ENCODE measurements at places on chromosomes 5 and 9.
A peak's percentile ranks its signal among the peaks of the same experiment; 100 is the strongest.

DNA sequence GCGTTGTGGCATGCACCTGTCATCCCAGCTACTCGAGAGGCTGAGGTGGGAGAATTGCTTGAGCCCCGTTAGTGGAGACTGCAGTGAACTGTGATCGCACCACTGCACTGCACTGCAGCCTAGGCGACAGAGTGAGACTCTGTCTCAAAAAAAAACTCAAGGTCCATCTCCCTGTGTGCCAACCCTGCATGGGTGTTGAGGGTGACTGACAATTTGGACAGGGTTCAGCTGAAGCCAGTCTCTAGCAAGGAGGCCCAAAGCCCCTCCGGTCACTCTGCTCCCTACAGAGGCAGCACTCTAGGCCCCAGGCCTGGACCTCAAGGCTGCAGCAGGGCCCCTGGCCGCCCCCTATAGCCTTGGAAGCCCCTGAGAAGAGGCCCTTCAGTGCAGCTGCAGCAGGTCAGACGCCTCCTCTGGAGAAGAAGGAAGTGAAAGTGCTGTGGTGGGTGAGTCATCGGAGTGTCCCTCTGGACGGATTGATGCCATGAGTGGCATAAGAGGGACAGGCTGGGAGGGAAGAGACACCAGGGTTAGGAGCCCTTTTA is 39.2 kb upstream of the NEK6 start:
- DNase-seq = peak; percentile 30

- DNase-seq = peak; percentile 94
Measured at GRCh38 chr9:124259158-124259808, 1.5 kb downstream of the NEK6 start.

- no peak for DNase-seq
Measured at GRCh38 chr9:131986576-131986975, 93.1 kb downstream of the MED27 start.

DNA sequence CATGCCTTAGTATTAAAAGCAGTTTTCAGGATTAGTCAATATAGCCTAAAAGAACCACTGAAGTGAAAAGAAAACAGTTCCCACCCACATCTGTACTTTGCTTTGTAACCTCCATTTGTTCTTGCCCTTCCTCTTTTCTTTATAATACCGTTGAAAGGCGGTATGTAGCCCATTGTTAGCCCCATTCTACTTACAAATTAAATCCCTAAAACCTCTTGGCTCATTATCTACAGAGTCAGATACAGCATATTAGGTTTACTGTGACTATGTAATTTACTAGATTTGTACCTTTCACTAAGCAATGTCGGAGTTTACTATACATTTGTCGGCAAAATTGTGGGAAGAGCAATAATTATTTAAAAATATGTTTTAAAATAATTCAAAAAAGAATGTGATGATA is 17.3 kb downstream of the ALDH1A1 start:
- DNase-seq = no peak

GRCh38 chr9:94900222-94901018 is 173.9 kb downstream of the AOPEP start:
- peak; percentile 97 for DNase-seq

DNA sequence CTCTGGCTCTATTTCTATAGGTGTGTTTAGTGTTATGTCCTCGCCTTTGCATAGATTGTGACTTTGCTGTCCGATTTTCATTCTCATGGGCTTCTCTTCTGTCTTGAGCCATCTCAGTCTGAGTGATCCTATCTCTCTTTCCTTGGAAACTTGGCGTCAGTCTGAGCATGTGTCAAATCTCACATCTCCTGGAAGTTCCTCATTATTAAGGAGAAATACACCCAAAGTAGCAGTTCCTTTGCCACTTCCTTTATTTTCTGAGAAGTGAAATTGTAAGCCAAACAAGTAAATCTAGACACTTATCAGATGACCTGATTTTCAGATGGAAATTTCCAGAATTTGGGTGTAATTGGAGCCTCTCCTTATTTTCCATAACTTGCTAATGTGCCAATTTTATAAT is 126.9 kb upstream of the ANKH start:
- DNase-seq = no peak

GRCh38 chr5:135993880-135994636 is 34.7 kb upstream of the TGFBI start:
- DNase-seq = peak; percentile 100

DNA sequence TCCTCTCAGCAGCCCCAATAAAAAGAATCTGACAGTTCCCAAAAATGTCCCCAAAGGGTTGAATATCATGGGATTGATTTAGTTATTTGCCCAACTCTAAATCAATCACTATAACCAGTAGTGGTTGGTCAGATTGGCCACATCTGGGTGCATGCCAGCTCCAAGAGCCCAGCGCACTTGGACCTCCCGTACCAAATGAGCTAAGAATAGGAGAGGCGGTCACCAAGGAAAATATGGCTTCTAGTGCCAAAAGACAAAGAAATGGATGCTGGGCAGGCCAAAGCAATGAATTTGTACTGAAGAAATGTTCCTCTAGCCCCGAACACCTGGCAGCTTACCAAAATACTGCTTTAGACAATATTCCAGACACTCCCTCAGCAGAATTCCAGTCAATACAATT is 80.3 kb downstream of the RCL1 start:
- no peak for DNase-seq
